ENCODE measurements at places on chromosomes 6 and 20. TPM values are rescaled to one million over a fixed set of nuclear protein-coding genes. Genes with fewer than 3 reads are reported as not detected.

DNA sequence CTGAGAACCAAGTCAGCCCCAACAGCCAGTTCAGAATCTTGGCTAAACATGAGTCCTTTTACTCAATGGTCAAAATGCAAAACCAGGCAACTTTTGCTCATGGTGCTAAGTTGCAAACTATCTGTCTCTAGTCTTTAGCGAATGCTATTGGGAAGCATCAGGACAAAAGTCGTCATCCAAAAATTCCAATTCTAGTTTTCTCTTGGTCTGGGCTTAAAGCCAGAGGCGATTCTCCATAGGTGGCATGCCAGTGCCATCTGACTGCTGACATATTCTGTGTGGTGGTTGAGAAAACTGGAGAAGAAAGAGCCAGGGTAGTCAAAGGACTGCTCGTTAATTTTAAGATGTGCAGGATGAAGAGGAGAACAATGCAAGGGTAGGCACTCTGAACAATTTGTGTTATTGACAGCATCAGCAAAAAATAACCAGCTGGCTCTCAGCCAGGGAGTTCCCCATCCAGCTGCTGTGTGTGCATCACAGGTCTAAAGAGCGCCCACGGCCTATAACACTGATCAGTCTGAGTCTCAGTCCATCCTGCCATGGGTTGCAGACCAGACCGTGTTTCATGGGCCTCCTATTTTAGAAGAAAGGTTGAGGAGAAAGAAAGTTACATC lies 313.6 kb downstream of the ALDH8A1 start:
- no peak for DNase-seq

- DNase-seq: no peak
These were observed 32.3 kb upstream of the TRDN start for GRCh38 chr6:123668965-123669591.

GRCh38 chr6:167768471-167769215 lies 58.1 kb upstream of the AFDN start:
- no peak for DNase-seq

DNA sequence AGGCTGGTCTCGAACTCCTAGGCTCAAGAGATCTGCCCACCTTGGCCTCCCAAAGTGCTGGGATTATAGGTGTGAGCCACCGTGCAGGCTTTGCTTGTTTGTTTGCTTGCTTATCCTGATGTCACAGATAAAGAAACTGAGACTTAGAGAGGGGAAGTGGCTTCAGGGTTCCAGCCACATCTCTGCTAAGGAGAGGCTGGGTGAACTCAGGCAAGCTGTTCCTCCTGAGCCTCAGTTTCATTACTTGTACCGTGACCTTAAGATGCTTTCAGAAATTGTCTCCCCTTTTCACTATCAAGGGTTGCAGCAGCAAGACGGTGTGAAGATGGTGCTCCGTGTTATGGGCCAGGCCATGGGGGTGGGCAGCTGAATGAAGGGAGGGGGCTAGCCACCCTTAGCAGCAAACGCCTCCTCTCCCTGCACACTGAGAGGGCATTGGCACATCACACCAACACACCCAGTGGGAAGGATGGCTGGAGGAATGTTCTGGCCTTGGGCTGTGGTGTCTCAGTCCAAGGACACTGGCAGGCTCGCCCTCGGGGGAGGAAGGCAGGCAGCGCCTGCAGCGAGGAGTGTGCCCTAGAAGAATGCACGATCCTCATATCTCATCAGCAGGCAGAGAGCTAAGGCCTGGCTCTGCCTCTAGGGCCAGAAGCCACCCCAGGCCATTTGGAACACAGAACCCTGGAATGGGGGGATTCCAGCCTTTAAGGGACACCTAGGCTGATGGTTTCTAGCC lies 48.2 kb upstream of the TLDC2 start:
- no peak for DNase-seq

The MYLK2 gene
- total RNA-seq: 0.27 TPM

- DNase-seq: no peak
These were observed 13.3 kb downstream of the ANKRD60 start for GRCh38 chr20:58215116-58215515.

The SNAP91 gene
- 0.40 TPM for total RNA-seq

The ZC3H12D gene
- 0.72 TPM for total RNA-seq

GRCh38 chr20:11544029-11544678 lies 373.5 kb upstream of the BTBD3 start:
- no peak for DNase-seq
